CD4-positive, alpha-beta T cell (primary cell): ENCODE measurements at places on chromosomes 11 and 22.
A peak's percentile ranks its signal among the peaks of the same experiment; 100 is the strongest.

GRCh38 chr11:121341609-121342008 lies 49.0 kb downstream of the SC5D start:
- DNase-seq, result no peak

- no peak for DNase-seq
Observed at GRCh38 chr22:27252282-27253049, 549.1 kb downstream of the MN1 start.

- DNase-seq, result no peak
Observed at GRCh38 chr11:95363164-95363563, 132.2 kb upstream of the SESN3 start.

- no peak for DNase-seq
Observed at GRCh38 chr11:22479971-22480720, 142.0 kb downstream of the SLC17A6 start.

DNA sequence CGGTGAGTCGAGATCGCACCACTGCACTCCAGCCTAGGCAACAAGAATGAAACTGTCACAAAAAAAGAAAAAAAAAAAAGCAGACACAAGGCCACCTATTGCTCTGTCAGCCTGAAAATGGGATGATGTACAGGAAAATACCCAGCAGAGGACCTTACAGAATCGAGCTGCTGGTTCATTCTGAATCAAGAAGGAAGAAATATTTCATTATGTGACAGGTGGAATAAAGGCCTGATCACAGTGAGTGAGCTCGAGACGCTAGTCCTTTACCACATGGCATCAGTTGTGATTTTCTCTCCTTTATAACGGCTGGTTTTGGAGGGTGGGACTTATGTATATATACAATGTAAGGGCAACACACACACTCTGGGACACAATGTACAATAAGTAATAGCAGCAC lies 340.0 kb downstream of the LARGE1 start:
- DNase-seq, result no peak

DNA sequence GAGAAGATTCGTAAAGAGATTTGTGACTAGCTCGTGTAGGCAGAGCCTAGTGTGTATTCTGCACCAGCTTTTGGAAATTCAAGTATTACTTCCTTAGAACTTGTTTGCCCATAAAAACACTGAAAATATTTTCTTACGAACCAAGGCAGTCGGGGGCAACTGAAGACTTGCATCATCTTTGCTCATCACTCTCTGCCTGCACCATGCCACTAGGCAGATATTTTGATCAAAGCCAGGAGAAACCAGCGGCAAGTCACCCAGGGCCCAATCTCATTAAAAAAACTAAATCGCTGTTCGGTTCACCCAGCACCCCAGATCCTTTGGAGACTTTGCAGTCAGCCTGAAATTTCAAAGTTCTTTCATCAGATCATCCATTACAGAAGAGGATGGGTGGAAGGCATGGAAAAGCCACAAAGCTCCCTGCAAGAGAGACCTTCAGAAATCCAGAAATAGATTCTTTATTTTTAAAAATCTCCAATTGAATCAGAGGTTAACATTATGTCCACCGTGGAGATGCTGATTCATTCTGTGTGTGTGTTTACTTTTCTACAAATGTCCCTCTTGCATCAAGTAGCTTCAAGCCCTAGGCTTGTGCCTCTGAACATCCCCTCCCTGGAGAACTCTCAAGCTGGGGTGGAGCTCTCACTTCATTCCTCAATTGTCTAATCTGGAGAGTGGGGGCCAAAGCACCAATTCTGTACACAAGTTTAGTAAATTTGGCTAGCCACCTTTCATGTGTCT lies 78.4 kb downstream of the ETS1 start:
- peak; percentile 17 for DNase-seq

- no peak for DNase-seq
Observed at GRCh38 chr11:46307785-46308341, 30.4 kb downstream of the CREB3L1 start.

DNA sequence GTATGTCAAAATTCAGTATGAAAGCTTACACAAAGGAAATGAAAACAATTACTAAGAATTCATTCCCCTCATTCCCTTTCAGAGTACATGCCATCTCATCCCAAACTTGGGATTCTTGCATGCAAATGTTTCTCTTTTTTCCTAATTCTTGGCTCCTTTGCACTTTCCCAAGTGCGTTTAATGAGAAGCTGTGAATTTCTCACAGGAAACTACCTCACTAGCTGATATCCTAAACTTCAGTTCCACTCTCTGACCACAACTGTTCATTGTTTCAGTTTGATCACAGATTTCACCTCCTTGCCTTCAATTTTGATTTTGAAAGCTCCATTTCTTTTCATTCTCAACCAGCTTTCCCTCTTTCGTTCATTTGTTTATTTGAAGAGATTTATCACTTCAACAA lies 5.9 kb upstream of the ARL14EP start:
- no peak for DNase-seq

DNA sequence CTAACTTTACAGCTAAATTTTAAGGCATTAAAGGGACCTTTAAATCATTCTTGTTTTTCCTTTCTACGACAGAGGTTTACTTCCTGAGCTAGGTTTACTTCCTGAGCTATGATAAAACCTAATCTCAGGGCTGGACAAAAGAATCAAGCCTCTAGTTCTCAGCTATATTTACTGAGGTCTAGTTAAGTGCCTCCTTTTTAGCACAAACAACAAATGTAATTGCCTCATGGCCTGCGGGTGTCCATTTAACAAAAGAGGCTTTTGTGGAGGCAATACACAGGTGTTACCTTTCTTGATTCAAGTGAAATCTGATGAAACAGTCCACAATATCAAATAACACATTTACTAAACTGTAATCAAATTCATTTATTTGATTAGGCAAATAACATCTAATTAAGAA lies 67.3 kb downstream of the IMMP1L start:
- no peak for DNase-seq

DNA sequence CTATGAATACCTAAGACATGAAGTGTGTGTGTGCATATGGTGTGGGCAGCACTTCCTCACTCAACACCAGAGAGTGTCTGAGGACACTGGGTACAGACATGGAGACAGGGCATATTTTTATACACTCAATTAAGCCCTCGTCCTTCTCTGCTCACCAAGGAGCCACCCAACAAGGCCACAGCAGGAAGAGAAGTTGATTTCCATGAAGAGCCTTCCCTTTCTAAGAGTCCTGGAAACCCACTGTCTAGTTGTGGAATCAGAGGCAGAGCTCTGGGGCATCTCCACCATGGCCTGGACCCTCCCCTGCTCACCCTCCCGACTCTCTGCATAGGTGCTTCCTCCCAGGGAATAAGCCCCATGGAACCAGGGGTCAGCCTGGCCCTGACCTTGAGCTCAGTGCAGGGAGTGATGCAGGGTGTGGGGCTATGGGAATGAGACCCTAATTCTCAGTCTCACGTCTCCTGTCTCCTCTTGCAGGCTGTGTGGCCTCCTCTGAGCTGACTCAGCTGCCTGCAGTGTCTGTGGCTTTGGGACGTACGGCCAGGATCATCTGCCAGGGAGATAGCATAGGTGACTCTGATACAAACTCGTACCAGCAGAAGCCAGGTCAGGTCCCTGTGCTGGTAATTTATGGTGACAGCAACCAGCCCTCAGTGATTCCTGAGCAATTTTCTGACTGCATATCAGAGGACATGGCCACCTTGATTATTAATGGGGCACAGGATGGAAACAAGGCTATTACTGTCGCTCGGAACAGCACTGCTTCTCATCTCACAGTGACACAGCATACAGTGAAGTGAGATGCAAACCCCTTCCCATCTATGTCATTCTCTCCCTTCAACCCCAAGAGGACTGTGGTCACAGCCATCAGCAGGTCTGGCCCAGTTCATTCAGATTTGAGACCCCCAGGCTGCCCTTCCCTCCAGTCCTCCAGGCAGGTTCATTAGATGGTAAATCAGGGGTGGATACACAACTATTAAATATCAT lies 14.6 kb upstream of the IGLL5 start:
- no peak for DNase-seq

GRCh38 chr11:8523396-8523795 lies 70.6 kb downstream of the STK33 start:
- DNase-seq, result no peak

GRCh38 chr11:4416816-4417215 lies 23.3 kb upstream of the TRIM21 start:
- DNase-seq, result no peak

DNA sequence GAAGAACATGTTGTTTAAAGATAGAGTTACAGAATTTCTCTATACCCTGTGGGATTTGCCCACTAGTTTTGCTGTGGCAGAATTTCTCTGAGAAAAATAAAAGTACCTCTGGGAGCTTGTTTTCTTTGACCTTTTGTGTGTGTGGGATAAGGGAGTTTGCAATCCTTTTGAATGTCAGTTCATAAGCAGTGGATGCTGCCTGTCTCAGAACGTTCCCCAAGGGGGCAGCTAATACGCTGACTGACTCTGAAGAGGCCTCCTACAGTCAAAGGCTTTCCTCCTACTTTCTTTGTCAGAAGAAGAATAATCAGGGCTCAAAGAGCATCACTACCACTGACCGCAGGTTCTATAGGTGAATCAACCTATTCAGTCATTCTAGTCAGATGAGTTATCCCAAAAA lies 140.6 kb downstream of the AASDHPPT start:
- no peak for DNase-seq

DNA sequence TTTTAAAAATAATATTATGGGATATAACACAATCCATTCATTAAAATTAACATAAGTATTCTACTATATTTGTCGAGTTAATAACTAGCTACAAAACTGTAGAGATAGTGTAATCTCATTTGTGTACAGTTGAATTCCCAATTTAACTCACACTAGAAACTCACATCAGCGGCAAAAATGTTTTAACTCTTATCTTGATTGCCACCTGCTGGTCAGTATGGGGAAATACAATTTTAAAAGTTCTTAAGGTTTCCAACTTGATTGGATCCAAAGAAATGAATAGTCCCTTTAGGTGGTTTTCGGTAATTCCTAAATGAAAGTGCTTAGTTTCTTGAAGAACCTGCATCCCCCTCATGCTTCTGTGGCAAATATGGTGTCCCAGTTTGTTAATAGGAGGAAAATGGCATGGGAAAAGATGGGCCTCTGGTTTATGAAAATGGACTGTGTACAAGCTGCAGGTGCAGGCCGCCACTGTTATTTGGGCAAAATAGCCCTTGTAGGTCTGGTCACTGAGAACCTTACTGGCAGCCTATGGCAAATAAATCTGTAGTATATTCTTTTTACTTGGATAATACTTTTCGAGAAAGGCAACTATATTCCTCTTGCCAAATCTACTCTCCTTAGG lies 33.7 kb upstream of the SLC17A6 start:
- DNase-seq, result no peak

DNA sequence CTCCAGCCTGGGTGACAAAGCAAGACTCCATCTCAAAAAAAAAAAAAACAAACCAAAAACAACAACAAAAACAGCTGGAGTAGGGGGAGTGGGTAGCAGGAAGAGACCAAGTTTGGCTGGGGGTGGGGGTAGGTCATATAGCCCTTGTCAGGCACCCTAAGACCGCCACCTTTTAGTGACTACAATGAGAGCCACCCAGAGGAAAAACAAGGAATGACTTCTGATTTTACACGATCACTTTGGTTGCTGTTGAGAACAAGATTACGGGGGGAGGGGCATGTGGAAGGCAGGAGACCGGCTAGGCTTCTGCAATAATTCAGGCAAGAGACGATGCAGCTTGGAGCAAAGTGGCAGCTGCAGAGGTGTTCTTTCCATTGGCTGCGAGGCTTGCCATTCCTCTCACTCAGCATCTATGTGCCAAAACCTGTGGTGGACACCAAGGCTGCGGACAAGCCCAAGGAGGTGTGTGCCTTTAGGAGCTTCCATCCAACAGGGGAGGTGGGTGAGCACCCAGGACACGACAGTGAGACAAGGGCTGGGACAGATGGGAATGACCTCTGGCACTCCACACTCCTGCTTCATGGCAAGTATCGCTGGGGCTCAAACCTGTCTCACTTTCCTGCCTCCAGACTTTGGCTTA lies 1.7 kb downstream of the RPS19BP1 start:
- DNase-seq, result no peak

- no peak for DNase-seq
Observed at GRCh38 chr22:40105755-40106154, 72.0 kb upstream of the TNRC6B start.

GRCh38 chr11:198236-198806 lies 5.4 kb downstream of the SCGB1C1 start:
- no peak for DNase-seq

DNA sequence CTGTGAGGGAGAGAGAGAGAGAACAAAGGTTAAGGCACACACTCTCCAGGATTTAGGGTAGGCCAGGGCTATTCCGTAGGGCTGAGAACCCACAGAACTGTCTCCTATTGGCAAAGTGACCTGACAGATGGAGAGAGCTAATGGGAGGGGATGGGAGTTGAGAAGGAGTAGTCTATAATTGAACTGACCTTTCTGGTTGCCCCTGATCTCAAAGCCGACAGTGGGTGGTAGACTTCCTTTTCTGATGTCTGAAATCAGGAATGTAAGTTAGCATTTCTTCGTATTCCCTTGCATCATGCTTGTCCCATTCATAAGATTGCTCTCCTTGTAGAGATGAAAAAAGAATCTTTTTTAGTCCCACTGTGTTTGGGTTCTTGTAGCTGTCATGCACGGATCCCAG lies 210.1 kb downstream of the NTM start:
- DNase-seq, result no peak

- no peak for DNase-seq
Observed at GRCh38 chr11:111788051-111788450, 21.9 kb upstream of the PPP2R1B start.

DNA sequence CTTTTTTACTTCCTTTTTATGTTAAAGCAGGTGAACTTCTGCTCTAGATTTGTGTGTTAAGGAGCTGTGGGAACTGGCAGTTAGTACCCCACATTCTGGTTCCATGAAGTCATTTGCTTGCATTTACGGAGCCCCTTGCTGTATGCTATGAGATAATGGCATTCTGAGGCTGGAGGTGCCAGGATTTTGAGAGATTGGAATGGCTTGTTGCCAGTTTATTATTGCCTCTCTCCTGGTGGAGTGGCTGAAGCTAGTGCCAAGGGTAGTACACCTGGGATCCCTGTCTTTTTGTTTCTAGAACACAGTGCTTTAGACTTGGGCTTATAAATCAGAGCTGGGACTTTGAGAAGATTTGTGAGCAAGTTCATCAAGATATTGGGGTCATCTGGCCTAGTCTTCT lies 73.8 kb downstream of the STIM1 start:
- no peak for DNase-seq

- no peak for DNase-seq
Observed at GRCh38 chr11:15161790-15162189, 47.1 kb downstream of the INSC start.

DNA sequence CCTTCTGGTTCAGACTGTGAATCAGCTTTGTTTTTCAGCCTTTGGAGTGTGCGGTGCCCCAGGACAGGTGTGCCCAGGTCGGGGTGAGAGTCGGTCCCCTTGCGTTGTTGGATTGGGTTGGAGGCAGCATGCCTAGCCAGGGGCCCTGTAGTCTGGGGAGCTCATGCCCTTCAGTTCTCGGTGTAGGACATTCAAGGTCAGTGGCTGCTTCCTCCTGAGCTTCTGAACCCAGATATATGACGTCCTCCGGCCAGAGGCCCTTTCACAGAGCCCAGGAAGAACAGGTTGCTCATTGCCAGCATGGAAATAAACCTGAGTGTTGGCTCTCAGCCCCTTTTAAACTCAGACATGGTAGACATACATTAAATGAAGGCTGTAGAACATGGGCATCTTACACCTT lies 2.7 kb downstream of the CSRP3 start:
- DNase-seq, result no peak
